Peyer's patch (tissue), 4 donors: ENCODE measurements at places on chromosomes 12 and 14. TPM values are rescaled to one million over a fixed set of nuclear protein-coding genes. Genes with fewer than 3 reads are reported as not detected.

DNA sequence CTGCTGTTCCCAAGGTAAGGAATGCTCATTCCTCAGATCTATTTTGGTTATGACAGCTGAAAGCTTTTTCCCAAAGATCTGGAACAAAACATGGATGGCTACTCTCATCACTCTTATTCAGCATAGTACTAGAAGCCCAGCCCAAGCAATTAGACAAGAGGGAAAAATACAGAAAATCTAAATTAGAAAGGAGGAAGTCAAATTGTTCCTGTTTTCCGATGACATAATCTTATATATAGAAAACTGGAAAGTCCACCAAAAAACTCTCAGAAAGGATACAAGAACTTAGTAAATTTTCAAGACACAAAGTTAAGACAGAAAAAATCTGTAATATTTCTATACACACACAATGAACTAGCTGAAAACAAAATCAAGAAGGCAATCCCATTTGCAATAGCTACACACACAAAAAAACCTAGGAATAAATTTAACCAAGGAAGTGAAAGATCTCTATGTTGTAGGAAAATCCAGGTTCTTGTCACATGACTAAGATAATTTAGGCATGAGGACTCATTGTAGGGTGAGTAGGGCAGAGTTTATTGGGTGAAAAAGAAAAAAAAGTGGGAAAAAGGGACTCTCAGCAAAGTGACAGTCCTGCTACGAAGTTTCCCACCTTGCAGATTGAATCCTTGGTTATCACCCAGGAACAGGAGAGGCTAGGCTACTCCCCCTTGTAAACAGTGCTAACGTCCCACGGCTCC lies 28.6 kb upstream of the KLRB1 start:
- no peak overlapping the region for H3K4me3 ChIP-seq
- H3K27ac ChIP-seq = no peak overlapping the region
- DNase-seq = no peak
- H3K27me3 ChIP-seq = no peaks in the 10 kb centered on the region
- no peaks in the 10 kb centered on the region for H3K4me1 ChIP-seq
- no peaks in the 10 kb centered on the region for H3K36me3 ChIP-seq

DNA sequence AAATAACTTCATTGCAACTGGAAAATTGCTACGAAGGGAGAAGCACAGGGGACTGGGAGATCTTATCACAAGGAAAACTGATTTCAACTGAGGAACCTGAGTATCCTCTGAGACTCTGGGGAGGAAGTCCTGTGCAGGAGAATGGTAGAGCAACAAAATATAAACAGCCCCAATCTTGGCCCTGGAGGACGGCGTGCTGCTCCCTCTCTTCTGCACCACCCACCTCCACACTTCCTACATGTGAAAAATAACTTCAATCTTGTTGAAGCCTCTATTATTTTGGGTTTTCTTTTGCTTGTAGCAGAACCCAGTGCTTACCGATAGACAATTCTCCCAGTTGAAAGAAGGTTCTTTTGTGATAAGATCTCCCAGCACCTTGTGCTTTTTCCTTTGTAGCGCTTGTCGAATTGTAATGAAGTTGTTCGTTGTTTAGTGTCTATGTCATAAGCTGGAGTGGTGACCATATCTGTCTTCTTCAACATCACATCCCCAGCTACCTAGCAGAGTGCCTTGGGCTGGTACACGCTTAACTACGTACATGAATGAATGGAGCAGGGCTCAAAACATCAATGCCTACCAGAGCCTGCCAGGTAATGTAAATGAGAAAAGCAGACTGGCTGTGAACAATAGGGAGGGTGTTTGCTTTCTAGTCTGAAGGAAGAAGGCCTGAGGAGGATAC lies 2.8 kb upstream of the CD4 start:
- H3K4me1 ChIP-seq = no peaks in the 10 kb centered on the region
- DNase-seq = no peak
- no peak overlapping the region for H3K4me3 ChIP-seq
- no peak overlapping the region for H3K27ac ChIP-seq
- H3K36me3 ChIP-seq = no peaks in the 10 kb centered on the region

DNA sequence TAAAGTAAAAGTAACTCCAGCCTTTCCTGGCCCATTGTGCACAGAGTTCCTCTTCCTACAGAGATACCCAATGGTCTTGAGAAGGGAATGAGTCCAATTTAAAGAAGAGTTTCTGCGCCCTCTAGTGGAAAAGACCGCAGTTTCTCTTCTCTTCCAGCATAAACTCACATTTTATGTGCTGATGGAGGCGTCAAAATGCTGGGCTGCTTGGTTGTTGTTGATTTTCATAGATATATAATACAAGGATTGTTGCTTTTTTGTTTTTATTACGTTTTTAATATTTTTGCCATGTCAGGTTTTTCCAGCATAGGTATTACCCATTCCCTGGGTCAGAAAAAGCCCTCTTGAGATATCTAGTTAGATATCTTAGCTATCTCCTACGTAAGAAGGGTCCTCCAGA lies 356.9 kb upstream of the STXBP6 start:
- H3K27ac ChIP-seq = no peak overlapping the region
- no peak for DNase-seq
- H3K36me3 ChIP-seq = no peaks in the 10 kb centered on the region
- no peaks in the 10 kb centered on the region for H3K4me1 ChIP-seq
- no peak overlapping the region for H3K4me3 ChIP-seq

The KLRD1 gene
- 8.4 TPM for total RNA-seq

- DNase-seq = no peak
- no peaks in the 10 kb centered on the region for H3K4me1 ChIP-seq
- no peaks in the 10 kb centered on the region for H3K27me3 ChIP-seq
Observed at GRCh38 chr12:10001171-10001776, 2.4 kb upstream of the CLEC1B start.

The PSMC6 gene
- total RNA-seq = 70.1 TPM

DNA sequence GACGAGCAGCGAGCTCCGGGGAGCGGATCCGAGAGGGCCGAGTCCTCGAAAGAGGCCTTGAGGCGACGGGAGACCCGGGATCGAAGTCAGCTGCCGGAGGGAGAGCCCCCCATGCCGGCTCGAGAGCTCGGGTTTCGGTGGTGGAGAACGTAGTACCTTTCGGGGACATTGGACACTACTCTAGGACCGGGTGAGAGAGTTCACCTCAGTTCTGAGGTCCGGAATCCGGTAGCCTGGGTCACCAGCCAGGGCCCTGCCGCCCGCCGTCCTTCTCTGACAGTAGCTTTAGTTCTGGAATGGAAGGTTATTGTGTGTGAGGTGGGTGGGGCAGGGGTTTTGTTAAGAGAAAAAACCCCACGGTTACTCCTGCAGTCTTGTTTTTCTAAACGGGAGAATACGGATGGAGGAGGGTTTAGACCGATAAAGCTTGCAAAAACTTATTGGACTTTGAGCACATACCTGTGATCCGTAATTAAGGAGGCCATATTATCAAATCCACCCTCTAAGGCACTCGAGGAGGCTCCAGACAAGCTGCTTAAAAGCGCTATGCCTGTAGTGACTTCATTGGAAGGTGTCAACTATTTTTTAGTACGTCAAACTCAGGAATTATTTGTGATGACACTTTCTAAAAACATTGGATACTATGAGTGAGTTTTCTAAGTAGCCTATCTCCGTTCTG lies 765 bp downstream of the SCYL2 start:
- peaks cover 28% of the 10 kb centered on the region for H3K4me1 ChIP-seq
- no peaks in the 10 kb centered on the region for H3K36me3 ChIP-seq
- no peaks in the 10 kb centered on the region for H3K27me3 ChIP-seq
- DNase-seq = no peak
- peak overlapping the region; percentile 96 for H3K4me3 ChIP-seq

The TROAP gene
- total RNA-seq = 8.0 TPM

The PHLDA1 gene
- 6.7 TPM for total RNA-seq

DNA sequence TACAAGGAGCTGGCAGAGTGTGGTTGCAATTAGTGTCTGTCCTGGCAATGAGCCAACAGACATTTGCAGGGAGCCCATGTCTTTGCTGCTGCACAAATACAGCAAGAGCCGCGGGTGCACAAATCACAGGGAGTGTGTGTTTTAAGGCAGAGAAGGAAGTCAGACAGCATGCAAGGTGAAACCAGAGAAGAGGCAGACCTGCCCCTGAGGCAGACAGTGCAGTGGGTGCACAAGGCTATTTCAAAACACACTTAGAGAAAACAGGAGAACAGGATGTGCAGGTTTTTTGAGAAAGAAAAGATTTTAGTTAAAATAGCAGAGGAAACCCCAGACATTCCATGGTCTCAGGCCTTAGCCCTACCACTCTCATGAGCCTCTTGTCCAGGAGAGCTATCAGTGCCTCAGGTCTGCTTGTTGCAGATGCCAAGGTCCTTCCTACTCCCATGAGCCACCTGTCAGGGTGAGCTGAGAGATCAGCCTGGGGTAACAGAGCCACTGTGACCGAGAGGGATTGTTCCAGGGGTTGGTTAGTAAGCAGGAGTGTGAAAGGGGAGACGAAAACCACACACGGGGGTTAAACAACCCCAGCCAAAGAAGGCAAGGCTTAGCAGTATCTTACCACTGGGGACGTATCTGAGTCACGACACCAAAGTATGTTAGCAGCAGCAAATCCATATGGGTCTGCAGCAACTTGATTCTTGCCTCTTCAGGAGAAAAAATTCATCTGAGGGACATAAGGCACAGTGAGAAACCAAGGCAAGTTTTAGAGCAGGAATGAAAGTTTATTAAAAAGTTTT lies 78.1 kb downstream of the C14orf132 start:
- H3K4me3 ChIP-seq = no peak overlapping the region
- H3K27me3 ChIP-seq = no peaks in the 10 kb centered on the region
- no peak for DNase-seq
- no peak overlapping the region for H3K27ac ChIP-seq

GRCh38 chr12:90823859-90824258 lies 131.1 kb downstream of the CCER1 start:
- H3K4me1 ChIP-seq = no peaks in the 10 kb centered on the region
- DNase-seq = no peak
- H3K4me3 ChIP-seq = no peak overlapping the region
- H3K27me3 ChIP-seq = no peaks in the 10 kb centered on the region
- H3K27ac ChIP-seq = no peak overlapping the region

GRCh38 chr14:55832974-55833373 lies 253.0 kb downstream of the KTN1 start:
- no peak overlapping the region for H3K27ac ChIP-seq
- H3K4me1 ChIP-seq = no peaks in the 10 kb centered on the region
- H3K4me3 ChIP-seq = no peak overlapping the region
- no peak for DNase-seq

The IL31 gene
- not detected for total RNA-seq

The PPFIA2 gene
- total RNA-seq = 3.2 TPM

- H3K36me3 ChIP-seq = no peaks in the 10 kb centered on the region
- DNase-seq = no peak
- H3K27me3 ChIP-seq = no peaks in the 10 kb centered on the region
- H3K4me1 ChIP-seq = no peaks in the 10 kb centered on the region
- no peak overlapping the region for H3K4me3 ChIP-seq
- H3K27ac ChIP-seq = no peak overlapping the region
Observed at GRCh38 chr14:70894868-70895267, 12.4 kb upstream of the PCNX1 start.

The EIF2S3B gene
- total RNA-seq = 1.7 TPM

The PLXNC1 gene
- 0.88 TPM for total RNA-seq

The OR8S1 gene
- total RNA-seq = not detected

The SERPINA12 gene
- not detected for total RNA-seq

DNA sequence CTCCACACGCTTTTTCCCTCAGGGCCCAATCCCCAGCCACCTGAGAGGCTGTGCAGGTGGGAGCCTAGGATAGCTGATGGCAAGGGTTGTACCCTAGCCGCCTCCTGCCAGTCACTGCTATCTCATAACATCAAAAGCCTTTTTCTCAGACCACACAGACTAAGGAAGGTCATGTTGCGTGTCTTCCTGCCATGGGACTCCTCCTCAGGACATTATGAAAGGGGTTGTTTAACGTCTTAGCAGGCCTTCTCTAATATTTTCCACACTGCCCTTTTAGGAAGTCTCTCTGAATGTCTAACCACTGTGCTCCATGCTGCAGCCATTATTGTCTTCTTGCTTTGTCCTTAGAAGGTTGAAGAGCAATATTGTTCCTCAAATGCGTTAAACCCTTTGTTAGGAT lies 7.6 kb upstream of the SMUG1 start:
- H3K27me3 ChIP-seq = no peaks in the 10 kb centered on the region
- no peaks in the 10 kb centered on the region for H3K36me3 ChIP-seq
- DNase-seq = no peak
- H3K4me3 ChIP-seq = no peak overlapping the region

- H3K4me1 ChIP-seq = no peaks in the 10 kb centered on the region
- no peaks in the 10 kb centered on the region for H3K27me3 ChIP-seq
- no peak for DNase-seq
- no peak overlapping the region for H3K4me3 ChIP-seq
Observed at GRCh38 chr12:23221066-23221465, 596.1 kb downstream of the ETNK1 start.

- H3K4me1 ChIP-seq = no peaks in the 10 kb centered on the region
- H3K27me3 ChIP-seq = no peaks in the 10 kb centered on the region
- no peaks in the 10 kb centered on the region for H3K36me3 ChIP-seq
- no peak for DNase-seq
Observed at GRCh38 chr12:38895446-38895845, 9.9 kb downstream of the CPNE8 start.

- no peaks in the 10 kb centered on the region for H3K27me3 ChIP-seq
- no peaks in the 10 kb centered on the region for H3K4me1 ChIP-seq
- H3K27ac ChIP-seq = no peak overlapping the region
- H3K4me3 ChIP-seq = no peak overlapping the region
- no peaks in the 10 kb centered on the region for H3K36me3 ChIP-seq
- DNase-seq = no peak
Observed at GRCh38 chr12:107552263-107552662, 133.3 kb upstream of the PWP1 start.

The CAPRIN2 gene
- 153 TPM for total RNA-seq

DNA sequence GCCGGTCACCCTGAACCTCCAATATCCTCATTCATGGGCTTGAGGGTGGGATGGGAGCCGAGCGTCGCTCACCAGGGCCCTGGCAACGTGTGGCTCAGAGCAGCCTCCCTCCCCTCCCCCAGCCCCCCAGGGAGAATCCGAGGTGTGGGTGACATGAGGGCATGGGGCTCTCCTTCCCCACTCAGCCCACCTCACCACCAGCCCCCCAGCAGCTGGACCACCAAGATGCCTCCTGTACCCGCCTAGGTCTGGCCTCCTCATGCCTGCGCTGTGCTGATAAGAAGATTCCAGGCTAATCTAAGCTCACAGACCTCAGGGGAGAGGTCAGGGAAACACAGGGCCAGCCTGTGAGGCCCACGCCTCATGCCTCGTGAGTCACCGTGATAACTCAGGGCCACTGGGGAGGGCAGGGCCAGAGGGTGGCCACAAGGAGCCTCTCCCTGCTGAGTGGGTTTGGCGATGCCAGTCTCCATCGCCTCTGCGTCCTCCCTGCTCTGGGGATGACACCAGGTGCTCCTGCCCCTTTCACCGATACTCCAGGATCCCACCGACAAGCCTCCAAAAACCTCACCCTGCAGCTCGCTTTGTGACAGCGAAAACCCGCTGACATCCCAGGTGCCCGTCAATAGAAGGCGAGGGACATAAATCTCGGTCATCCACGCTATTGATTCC lies 56.9 kb downstream of the TESC start:
- no peaks in the 10 kb centered on the region for H3K27me3 ChIP-seq
- no peaks in the 10 kb centered on the region for H3K4me1 ChIP-seq
- H3K4me3 ChIP-seq = no peak overlapping the region
- DNase-seq = no peak
- no peaks in the 10 kb centered on the region for H3K36me3 ChIP-seq
- no peak overlapping the region for H3K27ac ChIP-seq

The KRT73 gene
- total RNA-seq = 0.40 TPM

The WASHC4 gene
- 93.3 TPM for total RNA-seq

The MYO1A gene
- 737 TPM for total RNA-seq

The MEG3 gene
- total RNA-seq = 135 TPM

GRCh38 chr14:24681056-24681455 lies 47.1 kb upstream of the GZMB start:
- H3K36me3 ChIP-seq = no peaks in the 10 kb centered on the region
- DNase-seq = no peak
- no peaks in the 10 kb centered on the region for H3K4me1 ChIP-seq
- no peak overlapping the region for H3K4me3 ChIP-seq
- H3K27me3 ChIP-seq = no peaks in the 10 kb centered on the region

The VDR gene
- total RNA-seq = 75.1 TPM

The APPL2 gene
- total RNA-seq = 169 TPM
